CD4-positive, alpha-beta T cell treated with Interleukin-4 for 1 hour (primary cell): ENCODE measurements at places on chromosomes 1 and 21.

GRCh38 chr1:157073944-157074685, 25.5 kb downstream of the ETV3L start:
- peak; percentile 31 for DNase-seq

DNA sequence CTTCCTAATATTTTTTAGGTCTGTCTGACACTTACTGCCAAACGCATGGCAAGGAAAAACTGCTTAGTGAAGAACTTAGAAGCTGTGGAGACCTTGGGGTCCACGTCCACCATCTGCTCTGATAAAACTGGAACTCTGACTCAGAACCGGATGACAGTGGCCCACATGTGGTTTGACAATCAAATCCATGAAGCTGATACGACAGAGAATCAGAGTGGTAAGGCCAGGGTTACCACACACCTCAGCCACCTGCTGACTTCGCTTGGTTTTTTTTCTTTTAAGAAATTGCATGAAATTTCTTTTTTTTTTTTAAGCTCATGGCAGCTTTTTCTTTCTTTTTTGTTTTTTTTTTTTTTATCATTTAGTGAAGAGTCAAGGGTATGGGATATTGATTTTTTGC, 17.2 kb downstream of the ATP1A1 start:
- peak; percentile 38 for DNase-seq

DNA sequence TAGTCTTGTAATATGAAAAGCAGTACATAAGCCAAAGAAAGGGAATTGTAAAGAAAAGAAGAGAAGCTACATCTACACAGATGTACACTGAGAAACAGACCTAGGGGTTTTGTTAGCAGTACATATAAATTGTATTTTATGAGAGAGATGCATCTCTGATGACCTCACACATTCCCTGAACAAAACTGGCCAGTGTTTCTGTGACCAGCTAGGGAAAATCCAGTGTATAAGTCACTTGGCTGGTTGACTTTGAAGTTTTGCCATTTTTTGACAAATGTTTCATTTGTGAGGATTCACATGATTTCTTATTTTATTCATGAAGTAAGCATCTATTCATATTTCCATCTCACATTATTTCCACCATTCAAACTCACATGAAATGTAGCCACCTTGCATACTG, 28.3 kb upstream of the DYNLT5 start:
- no peak for DNase-seq

GRCh38 chr1:201291916-201292315, 8.6 kb downstream of the PKP1 start:
- no peak for DNase-seq

DNA sequence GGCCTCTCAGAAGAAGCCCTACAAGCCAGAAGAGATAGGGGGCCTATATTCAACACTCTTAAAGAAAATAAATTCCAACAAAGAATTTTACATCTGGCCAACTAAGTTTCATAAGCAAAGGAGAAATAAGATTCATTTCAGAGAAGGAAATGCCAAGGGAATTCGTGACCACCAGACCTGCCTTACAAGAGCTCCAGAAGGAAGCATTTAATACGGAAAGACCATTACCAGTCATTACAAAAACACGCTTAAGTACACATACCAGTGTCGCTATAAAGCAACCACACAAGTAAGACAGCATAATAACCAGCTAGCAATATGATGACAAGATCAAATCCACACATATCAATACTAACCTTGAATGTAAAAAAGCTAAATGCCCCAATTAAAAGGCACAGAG, 704.9 kb upstream of the CHRM3 start:
- DNase-seq: no peak

DNA sequence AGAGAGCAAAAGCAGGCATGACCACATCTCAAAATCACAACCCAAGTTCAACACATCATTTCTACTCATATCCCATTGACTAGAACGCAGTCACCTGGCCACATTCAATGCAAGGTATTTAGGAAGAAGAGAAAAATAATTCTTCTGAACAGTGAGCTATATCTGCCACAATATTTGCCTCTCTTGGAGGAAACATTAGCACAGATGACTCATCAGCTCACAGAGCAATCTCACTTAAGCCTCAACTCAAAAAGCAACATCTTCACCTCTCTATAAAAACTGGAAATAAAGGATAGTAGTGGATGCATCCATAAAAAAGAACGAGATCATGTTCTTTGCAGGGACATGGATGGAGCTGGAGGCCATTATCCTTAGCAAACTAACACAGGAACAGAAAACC, 143.9 kb upstream of the FMN2 start:
- DNase-seq: no peak

DNA sequence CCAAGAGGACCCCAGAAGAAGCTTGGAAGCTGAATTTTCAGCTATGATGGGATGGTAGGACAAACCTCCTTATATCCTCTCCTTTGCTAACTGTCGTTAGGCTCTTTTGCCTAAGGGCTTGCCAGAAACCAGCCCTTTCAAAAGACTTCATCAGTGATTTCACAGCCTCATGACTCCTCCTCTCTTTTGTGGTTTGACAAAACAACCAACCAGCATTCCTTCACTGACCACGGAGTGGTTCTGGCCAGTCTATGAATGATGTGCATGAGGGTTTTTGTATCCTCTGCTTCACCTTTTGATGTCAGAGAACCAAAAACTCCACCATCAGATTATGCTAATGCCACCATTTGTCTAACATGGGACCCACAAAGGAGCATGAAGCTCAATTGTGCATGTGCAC, 116.9 kb upstream of the COA6 start:
- no peak for DNase-seq

GRCh38 chr1:68206848-68207689, 25.3 kb downstream of the WLS start:
- no peak for DNase-seq

- no peak for DNase-seq
Observed at GRCh38 chr21:25369524-25370300, 237.6 kb downstream of the MRPL39 start.

GRCh38 chr1:7383671-7384520, 387.2 kb upstream of the VAMP3 start:
- no peak for DNase-seq

- DNase-seq: no peak
Observed at GRCh38 chr1:98216304-98216703, 295.5 kb upstream of the DPYD start.

- DNase-seq: no peak
Observed at GRCh38 chr1:8155528-8156186, 129.5 kb upstream of the ERRFI1 start.

DNA sequence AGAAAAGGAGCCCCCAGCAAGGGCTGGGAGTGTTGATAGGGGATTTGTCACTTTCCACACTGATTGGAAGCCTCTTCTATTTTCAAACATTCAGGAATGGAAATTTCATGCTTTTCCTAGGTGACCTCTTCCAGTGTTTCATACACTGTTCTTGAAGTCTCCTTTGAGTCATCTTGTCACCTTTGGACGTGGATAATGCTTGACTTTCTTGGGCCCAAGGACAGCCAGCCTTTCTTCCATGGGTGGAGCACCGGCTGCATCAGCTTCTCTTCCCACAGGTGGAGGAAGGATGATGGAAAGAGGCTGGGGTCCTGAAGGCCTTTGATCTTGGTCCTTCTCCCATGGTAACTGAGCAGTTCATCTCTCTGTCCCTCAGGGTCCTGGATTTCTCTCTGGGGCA, 11.9 kb upstream of the PIGR start:
- DNase-seq: no peak

DNA sequence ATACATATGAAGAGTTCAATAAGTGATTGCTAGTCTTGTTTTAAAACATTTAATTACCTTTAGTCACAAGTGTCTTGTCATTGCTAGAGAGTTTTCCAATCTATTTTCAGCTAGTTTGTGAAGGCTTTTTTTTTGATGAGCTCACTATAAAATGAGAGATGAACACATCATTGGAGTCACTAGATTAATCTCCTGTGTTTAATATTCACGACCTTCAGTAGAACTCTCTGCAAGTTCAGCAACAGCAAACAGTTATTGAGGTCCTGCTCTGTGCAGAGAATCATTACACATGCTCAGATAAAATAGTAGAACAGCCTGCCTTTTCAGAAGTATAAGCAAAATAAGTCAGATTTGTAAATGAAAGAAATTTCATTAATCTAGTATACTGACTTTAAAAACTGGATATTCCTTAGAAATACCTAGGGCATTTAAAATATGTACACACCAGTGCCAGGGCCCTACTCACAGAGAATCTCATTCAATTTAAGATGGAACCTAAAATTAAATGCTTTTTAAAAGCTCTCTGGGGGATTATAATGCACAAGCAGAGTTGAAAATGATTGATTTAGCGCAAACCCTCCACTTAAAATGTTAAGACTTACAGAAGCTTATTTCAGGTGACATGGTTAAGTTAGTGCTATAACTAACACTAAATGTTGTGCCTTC, 30.5 kb downstream of the KRTAP20-3 start:
- no peak for DNase-seq

- DNase-seq: no peak
Observed at GRCh38 chr1:59707178-59707791, 107.5 kb upstream of the HOOK1 start.

DNA sequence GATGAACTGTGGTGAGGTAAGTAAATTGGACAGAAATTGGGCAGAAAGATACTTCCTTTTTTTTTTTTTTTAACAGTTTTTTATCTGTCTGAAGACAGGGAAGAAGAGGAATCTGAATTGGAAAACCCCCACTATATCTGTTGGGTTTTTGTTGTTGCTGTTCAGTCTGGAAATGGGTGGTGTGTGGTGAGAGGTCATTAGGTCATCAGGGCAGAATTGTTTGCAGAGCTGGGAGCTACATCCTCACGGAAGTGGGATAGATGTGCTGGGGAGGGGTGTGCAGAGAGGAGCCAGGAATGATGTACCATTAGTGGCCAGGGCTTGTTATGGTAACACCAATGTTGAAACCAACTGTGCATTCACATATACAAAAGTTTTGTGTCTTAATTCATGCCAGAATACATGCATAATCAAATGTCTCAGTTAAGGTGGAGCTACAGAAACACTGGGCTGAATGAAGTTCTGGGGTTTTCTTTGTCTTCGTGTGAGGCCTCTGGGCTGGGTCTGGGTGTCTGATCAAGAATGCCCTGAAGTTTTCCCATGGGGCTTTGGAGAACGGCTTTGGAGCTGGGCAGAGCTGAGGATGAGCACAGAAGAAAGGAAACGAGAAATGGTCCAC, 12.4 kb downstream of the USP25 start:
- no peak for DNase-seq

- DNase-seq: no peak
Observed at GRCh38 chr21:29771491-29772066, 168.2 kb downstream of the GRIK1 start.

- no peak for DNase-seq
Observed at GRCh38 chr1:231871878-231872277, 245.3 kb downstream of the DISC1 start.

DNA sequence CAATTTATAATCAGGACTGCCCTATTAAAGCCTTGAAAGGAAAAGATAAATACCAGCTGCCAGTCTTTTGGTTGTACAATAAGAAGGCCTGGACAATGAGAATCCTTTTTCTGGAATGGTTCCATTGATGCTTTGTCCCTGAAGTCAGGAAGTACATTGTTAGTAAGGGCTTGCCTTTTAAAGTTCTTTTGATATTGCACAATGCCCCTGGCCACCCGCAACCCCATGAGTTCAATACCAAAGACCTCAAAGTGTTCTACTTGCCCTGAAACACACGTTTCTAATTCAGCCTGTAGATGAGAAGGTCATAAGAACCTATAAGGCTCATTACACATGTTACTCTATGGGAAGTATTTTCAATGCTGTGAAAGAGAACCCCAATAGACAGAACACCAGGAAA, 112.1 kb downstream of the OLFM3 start:
- no peak for DNase-seq

DNA sequence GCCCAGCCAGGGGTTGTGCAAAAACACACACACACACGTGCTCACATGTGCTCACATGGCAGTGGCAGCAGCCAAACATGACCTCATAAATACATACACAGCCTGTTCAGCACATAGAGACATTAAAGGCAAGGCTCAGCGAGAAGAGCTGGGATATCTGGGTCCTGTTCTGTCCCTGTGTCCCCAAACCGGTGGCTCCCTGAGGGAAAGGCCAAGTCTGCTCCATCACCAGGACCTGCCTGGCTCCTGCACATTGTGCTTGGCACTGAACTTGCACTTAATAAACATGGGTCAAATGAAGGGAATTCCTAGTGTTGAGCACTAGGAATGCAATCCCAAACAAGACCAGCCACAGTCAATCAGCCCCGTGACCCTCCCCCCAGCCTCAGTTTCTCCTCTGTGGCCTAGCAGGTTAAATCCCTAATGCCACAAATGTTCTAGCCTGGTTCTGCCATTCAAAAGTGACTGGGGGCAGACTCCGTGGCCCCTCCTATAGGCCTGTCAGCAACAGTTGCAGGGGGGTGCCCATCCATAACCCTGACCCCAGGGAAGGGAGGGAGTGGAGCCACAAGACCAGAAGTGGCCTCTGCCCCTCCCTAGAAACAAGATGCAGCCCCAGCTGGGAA, 160.9 kb upstream of the VAMP3 start:
- no peak for DNase-seq
